GM10248 (cell line): ENCODE measurements at places on chromosomes 13 and 19.

- no peak for DNase-seq
Measured at GRCh38 chr13:33261387-33262061, 24.0 kb downstream of the STARD13 start.

- DNase-seq = no peak
Measured at GRCh38 chr13:46202188-46202795, 9.4 kb upstream of the LRRC63 start.

- no peak for DNase-seq
Measured at GRCh38 chr19:45421947-45422498, 1.7 kb downstream of the ERCC1 start.

GRCh38 chr13:73952648-73953047 lies 181.6 kb downstream of the KLF12 start:
- no peak for DNase-seq

GRCh38 chr19:8515317-8515716 lies 1.4 kb upstream of the ZNF414 start:
- DNase-seq = no peak
